ENCODE measurements at places on chromosomes 4 and X.
A peak's percentile ranks its signal among the peaks of the same experiment; 100 is the strongest.

- DNase-seq: peak; percentile 41
These were observed 95.2 kb downstream of the SLC34A2 start for GRCh38 chr4:25750874-25751273.

- no peak for DNase-seq
These were observed 249.1 kb downstream of the GBA3 start for GRCh38 chr4:22941688-22942375.

- no peak for DNase-seq
These were observed 56.4 kb upstream of the HHIP start for GRCh38 chr4:144589512-144589911.

DNA sequence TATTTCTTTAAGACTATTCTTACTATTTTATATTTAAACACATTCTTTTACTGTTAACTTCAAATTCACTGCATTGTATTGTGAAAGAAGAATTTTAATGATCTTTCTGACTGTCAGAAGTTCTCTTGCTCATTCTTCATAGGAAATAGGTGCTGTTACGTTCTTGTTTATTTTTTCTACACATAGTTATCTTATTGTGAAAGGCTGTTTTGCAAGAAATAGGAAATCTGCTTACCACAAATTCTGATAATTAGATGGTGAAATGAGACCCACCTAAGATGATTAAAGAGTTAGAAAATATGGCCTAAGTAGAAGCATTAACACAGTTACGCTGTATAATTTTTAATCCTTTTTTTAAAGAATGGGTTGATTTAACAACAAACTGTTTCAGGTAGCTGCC is 316.1 kb upstream of the ZFP42 start:
- DNase-seq: no peak

- DNase-seq: no peak
These were observed 12.8 kb upstream of the SAP30 start for GRCh38 chr4:173357939-173358338.

- no peak for DNase-seq
These were observed 26.7 kb upstream of the RBM47 start for GRCh38 chr4:40656201-40656863.

DNA sequence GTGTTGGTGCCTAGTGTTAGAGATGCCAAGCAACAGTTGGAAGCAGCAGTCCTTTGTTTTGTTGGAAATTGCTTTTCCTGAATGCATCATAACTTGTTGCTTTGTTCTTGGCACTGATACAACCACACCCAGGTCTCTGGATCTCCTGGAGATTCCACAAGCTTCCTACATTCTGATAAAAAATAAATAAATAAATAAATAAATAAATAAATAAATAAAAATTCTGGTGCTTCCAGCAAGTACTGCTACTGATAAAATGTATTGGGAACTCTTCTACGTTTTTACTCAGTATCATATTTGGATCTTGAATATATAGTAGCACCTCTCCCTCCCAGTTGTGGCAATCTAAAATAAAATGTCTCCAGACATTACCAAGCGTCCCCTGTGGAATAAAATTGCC is 62.7 kb upstream of the GRID2 start:
- no peak for DNase-seq

GRCh38 chrX:68750316-68750715 is 78.5 kb upstream of the EFNB1 start:
- no peak for DNase-seq

GRCh38 chr4:185396724-185397385 is at the start of gene ANKRD37:
TSS of gene ANKRD37 (plus strand) at chr4:185396841. CDS start at chr4:185396924, 83 bp downstream.
- DNase-seq: no peak

GRCh38 chr4:24322995-24323394 is 261.4 kb downstream of the DHX15 start:
- DNase-seq: peak; percentile 19

GRCh38 chrX:17053502-17053901 is 107.0 kb downstream of the REPS2 start:
- no peak for DNase-seq

DNA sequence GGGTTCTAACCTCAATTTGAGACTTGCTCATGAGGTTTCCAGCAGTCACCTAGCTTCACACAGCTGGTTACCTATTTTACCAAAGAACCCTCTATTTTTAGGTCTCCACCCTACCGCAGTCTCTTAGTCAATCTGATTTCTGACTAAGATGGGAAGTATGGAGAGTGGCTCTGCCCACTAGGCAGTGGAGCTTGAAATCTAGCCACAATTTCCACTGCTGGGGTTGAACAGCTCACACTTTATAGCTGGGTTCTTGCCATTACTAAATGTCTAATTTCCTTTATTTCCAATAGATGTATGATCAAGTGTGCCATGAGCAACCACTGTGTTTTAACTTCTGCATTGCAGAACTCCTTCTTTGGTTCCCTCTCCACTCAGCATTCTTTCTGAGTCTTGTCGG is 43.1 kb downstream of the GASK1B start:
- no peak for DNase-seq

- peak; percentile 60 for DNase-seq
These were observed at the start of gene CCNG2 for GRCh38 chr4:77156912-77157858. TSS of gene CCNG2 (plus strand) at chr4:77157207. CDS start at chr4:77158533, 1,326 bp downstream.

DNA sequence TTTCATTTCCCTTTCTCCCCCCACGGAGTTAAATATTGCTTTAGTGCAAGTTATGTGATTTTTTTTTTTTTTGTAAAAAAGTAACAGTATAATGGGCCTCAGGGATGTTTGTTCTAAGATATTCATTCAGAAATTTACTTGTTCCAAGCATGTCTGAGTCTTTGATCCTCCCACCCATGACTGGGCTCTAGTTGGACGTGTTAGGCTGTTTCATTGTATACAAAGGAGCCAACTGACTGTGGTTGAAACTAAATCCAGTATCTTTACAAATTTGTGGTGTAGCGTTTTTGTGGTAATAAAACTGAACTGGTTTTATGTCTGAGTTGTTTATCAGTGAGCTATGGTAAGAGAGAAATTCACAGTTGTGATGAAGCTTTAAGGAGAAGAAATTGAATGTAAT is 74.1 kb downstream of the DOCK11 start:
- DNase-seq: no peak

- no peak for DNase-seq
These were observed 106.3 kb downstream of the REPS2 start for GRCh38 chrX:17052793-17053192.

- peak; percentile 45 for DNase-seq
These were observed 170.1 kb downstream of the LARP7 start for GRCh38 chr4:112807083-112807482.

DNA sequence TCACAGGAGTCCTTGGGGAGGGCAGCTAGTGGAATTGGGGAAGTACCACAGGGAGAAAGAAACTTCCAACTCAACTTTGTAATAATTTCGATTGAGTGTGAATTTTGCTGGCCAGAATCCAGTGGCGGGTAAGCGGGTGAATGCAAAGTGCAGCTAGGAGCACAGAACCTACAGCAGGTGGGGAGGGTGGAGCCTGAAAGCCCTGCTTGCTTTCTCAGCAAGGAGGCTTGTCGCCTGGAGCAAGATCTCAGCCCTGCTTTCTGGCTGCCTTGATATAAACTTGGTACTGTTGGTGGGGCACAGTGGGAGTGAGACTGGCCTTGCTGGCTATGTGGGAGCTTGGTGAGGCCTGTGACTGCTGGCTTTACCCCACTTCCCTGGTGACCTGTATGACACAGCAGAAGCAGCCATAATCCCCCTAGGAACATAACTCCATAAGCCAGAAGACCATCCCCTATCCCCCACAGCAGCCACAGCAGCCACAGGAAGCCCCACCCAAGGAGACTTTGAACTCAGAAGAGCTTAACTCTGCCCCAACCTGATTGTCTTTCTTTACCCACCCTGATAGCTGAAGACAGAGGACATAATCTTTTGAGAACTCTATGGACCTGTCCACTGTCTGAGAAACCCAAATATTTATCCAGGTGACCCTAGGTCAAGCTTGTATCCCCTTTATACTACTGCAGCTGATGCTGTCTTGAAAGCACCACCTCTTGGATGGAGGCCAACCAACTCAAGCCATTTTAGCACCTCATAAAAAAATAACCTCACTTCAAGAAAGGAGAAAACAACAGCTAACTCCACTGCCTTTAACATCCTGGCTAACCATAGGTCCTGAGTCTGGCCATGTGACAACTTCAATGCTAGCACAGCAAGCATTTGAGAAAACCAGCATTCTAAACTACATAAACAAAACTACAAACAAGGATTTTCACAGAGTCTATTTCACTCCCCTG is 87.2 kb upstream of the PDE5A start:
- DNase-seq: no peak

Data from osteoblast (primary cell).